ENCODE measurements at places on chromosomes 3 and 15. TPM values are rescaled to one million over a fixed set of nuclear protein-coding genes. Genes with fewer than 3 reads are reported as not detected.

- DNase-seq, result no peak
These were observed 135.1 kb upstream of the KLHL25 start for GRCh38 chr15:85929786-85930185.

DNA sequence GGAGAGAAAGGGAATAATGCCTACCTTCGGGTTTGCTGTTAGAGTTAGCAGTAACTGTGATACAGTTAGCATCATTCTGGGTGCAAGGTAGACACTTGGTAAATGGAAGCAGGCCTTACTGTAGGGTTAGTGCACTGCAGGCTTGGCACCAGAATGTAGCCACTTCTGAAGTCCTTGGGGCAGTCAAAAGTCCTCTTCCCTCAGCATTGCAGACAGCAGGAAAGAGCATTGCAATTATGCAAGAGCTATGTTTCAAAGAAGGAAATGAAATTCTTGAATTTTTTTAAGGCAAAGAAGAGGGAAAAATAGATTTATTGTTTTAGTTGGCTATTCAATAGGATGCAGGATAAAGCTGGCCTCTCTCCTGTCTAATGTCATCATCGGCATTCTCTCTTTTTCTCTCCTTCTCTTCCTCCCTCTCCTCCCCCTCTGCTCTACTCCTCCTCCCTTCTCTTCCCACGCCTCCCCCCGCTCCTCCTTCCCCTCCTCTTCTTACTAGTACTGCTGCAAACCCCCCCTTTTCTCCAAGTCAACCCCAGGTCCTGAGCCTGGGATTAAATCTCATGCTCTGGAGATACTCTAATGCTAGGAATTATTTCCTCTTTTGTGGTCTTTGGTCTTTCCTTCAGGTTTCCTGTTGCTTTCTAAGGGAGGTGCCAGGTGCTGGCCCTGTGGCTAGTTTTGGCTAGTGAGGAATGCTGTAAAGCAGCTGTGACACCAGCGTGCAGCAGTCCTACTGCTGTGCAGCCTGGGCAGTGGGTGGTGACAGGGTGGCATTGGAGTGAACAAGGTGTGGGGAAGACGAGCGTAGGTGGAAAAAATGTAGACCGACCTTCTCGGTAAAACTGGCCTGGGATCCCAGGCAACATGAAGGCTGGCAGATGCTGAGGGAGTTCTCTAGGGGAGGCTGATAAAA is 21.7 kb downstream of the EEFSEC start:
- no peak for DNase-seq

GRCh38 chr3:165133188-165133899 is 55.0 kb upstream of the SI start:
- no peak for DNase-seq

GRCh38 chr3:12188328-12188648 is 29.6 kb upstream of the TIMP4 start:
- no peak for DNase-seq

Gene WDR53
- polyA plus RNA-seq, result 8.9 TPM

DNA sequence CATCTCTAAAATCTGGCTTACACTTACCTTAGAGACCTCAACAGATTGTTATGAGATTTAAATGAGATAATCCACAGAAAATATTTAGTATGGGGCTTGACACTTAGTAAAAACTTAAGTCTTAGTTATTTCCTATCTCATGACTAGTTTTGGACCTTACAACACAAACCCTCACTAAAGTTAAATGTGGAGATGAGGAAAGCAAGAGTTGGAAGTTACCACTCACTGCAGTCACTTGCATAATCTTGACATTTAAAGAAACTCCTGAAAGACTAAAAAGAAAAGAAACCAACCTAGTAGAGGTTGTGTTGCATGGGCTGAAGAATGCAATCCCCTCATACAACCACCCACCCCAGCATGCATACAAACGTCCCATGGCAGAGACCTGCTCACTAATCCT is 40.1 kb downstream of the ITGB5 start:
- DNase-seq, result no peak

GRCh38 chr3:38542401-38543298 is 46.5 kb downstream of the EXOG start:
- DNase-seq, result no peak

GRCh38 chr15:40618023-40618422 is 24.0 kb downstream of the KNL1 start:
- no peak for DNase-seq

- no peak for DNase-seq
These were observed 55.1 kb upstream of the UBE2E1 start for GRCh38 chr3:23750573-23751210.

Gene ABI3BP
- 344 TPM for polyA plus RNA-seq

GRCh38 chr3:15060029-15060428 is 5.1 kb downstream of the MRPS25 start:
- DNase-seq, result no peak

GRCh38 chr3:171248426-171249111 is 211.6 kb downstream of the TNIK start:
- DNase-seq, result no peak

DNA sequence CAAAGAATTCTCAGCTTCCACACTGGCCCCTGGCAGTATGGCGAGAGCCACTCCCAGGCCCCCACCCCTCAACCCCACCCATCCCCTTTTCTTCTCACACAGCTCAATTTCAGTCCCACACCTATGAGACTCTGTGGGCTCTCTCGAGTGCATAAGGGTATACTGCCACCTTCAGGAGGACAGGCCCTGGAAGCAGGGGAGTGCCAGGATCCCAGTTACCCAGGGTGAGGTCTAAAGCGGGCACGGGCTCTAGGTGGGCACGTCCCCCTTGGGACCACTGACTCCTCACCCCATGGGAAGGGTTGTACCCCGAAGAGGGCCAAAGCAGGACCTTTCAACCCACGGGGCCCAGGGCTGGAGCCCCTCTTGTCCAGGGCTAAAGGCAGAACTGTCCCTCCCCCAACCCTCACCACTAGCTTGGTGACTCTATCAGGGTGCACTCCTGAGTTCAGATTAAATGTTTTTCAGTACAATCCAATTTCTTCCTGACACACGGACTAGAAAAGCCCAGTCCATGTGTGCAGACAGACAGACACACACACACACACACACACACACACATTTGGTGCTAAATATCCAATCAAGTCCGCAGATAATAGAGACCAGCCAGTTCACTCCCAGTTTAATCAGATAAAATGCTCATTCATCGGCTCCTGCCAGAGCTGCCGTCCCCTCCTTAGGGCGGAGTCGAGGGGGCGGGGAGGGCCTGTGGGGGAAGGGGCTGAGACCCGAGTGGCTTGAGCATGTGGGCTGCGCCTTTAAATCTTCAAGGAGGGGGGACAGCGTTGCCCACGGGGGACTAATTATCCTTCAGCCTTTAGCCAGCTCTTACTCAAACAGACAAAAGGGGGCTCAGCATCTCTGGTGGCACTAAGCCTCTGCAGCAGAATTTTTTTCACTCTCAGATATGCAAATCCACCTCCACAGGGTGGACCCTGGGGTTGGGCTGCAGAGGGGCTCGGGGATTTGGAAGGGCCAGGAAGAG is 59.3 kb downstream of the CYP11A1 start:
- no peak for DNase-seq

DNA sequence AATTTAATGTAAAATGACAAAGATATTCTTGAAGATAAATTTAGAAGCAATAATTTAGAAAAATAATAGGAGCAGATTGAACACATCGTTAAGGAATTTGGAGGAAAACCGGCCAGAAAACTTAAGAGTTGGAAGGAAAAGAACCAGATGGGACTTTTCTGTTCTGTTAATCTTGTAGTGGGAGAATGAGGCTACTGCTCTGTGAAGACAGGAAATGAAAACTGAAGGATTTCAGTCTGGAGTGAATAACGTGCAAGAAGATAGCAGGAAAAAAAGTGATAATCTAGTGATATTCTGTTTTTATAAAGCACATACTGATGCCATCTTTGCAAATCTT is 74.2 kb downstream of the DPPA2 start:
- no peak for DNase-seq

GRCh38 chr15:46461416-46461815 is 826.6 kb downstream of the SQOR start:
- DNase-seq, result no peak

DNA sequence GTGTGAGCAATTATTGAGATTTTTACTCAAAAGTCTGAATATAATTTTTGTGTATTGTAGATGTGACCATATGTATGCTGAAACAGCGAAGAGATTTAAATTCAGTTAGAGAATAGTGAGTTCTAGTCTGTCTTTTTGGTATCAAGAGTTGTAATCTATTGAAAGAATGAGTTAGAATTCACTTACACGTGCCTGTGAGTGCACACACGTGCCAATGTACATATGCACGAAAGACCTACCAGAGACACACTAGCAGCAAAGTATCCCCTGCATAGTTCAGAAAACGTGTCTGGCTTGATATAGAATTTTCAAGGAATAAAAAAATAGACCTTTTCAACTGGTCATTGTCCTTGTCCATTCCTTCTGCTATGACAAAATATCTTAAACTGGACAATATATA is 64.8 kb upstream of the BHLHE40 start:
- DNase-seq, result no peak

- DNase-seq, result no peak
These were observed 40.3 kb upstream of the ESYT3 start for GRCh38 chr3:138394156-138394555.

Gene NEDD4
- polyA plus RNA-seq, result 9.0 TPM

GRCh38 chr3:70811880-70812279 is 499.4 kb upstream of the MDFIC2 start:
- DNase-seq, result peak; percentile 59

- DNase-seq, result no peak
These were observed 40.3 kb downstream of the RPL39L start for GRCh38 chr3:187098923-187099512.

Gene FSIP1
- 0.94 TPM for polyA plus RNA-seq

Gene CERS3
- polyA plus RNA-seq, result 1.1 TPM

Data from hindlimb muscle (tissue), 1 donor.